B cell (primary cell): ENCODE measurements at places on chromosomes 3 and 15. TPM values are rescaled to one million over a fixed set of nuclear protein-coding genes. Genes with fewer than 3 reads are reported as not detected.

DNA sequence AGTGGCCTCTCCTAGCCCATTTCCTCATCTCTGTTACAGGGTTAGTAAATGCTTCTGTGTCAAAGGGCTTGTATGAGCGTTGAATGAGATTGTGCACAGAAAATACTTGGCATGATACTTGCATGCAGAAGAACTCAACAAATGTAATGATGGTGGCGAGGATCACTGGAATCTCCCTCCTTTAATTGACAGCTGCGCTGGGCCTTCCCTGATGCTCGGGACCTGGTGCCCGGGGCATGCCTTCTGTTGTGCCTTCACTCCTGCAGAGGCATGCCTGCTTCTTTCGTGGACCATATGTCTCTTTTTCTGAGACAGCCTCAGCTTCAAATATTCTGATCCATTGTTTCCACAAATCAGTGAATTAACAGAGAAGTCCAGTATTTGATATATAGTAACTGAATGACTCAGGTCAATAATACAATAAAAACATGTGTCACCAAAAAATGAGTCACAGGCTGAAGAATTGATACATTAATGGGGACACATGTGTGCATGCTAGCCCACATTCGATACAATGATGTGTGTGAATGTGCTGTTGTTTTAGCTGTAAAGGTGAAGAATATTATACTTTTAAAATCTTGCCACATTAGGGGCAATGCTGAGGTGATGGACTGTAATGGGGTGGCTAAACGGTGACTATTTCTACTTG is 243.3 kb upstream of the TBL1XR1 start:
- DNase-seq: no peak

DNA sequence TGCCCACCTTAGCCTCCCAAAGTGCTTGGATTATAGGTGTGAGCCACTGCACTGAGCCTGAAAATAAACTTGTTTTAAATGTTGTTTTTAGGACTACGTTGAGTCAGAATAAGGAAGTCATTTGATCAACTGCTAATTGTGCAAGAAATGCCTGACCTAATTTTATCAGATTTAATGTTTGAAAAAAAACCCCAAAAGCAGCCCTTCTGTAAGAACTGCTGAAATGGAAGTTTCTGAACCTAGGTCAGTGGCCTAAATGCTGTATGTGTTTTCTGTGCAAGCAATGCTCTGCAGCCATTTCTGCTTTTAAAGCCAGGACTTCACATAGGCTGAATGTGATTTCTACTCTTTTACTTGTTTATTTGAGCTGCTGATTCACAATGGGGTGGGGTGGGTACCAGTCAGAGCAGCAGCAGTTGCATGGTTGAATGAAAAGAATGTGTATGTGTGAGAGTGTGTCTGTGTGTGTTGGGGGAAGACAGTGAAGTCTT is 6.6 kb downstream of the GPX1 start:
- no peak for DNase-seq

GRCh38 chr15:68277131-68277602 is 378 bp upstream of the FEM1B start:
- no peak for DNase-seq

- no peak for DNase-seq
Measured at GRCh38 chr15:87263871-87264270, 992.7 kb downstream of the NTRK3 start.

DNA sequence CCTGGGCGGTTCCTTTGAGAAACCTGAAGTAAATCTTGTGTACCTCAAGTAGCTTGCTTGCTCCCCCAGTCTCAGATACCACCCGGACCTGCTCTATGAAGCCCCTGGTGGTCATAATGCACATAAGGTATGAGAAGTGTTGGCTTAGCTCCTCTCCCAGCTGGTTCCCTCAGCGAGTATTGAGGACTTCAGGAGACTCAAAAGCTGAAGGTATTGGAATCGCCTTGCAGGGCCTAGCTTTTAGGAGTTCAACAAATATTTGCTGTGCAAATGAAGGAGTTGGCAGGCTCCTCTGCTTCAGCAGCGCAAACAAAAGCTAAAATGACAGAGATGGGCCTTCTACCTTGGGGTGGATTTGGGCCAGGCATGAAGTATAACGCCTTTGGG is 1.7 kb downstream of the CMTM8 start:
- DNase-seq: peak; percentile 62

DNA sequence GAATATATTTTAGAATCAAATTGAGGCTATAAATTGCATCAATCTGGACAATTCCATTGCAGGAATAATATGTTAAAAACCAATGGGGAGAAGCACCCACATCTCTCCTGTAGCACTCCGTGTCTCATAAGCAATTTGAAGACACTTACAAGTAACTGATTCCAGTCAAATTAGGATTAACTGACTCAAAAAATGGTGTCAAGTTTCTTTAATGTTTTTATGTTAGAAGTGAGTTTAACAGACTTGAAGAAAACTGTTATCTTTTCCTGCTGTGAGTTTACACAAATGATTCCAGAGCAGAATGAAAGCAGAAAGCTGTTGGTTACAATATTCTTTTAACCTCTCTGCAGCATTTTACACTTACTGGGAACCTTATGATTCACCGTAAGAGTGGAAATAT is 23.2 kb downstream of the RLBP1 start:
- no peak for DNase-seq

GRCh38 chr3:181724192-181724965 is 12.7 kb downstream of the SOX2 start:
- peak; percentile 36 for DNase-seq

DNA sequence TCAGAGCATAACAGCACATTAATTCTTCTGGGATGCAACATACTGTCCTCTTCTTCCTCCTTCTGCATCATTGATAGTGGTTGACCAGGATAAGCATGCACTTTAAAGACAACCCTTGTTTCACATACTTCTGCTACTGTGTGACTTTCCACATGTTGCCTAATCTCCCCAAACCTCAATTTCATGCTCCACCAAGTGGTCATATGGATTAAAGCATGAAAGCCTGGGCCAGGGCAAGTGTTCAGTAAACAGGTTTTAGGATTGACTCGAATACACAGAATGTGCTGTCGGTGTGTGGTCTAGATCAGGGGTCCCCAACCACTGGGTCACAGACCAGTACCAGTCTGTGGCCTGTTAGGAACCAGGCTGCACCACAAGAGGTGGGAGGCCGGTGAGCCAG is 22.5 kb upstream of the BFSP2 start:
- no peak for DNase-seq

DNA sequence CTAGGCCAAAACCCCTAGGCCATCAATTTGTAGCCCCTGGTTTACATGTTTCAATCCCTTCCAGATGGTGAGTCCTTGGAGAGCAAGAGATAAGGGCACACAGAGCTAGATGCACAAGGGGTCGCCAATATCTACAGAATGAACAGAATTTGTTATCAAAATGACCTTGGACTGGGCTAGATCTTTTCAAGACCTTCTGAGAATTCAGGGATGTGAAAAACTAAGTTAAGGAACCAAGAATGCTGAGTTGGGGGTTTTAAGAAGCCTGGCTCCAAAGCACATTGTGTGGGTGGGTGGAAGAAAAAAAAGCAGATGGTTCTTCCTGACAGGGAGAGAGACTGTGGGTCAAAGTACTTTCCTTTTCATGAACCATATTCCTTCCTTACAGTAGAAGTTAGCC is 10.2 kb downstream of the CDCP1 start:
- no peak for DNase-seq

DNA sequence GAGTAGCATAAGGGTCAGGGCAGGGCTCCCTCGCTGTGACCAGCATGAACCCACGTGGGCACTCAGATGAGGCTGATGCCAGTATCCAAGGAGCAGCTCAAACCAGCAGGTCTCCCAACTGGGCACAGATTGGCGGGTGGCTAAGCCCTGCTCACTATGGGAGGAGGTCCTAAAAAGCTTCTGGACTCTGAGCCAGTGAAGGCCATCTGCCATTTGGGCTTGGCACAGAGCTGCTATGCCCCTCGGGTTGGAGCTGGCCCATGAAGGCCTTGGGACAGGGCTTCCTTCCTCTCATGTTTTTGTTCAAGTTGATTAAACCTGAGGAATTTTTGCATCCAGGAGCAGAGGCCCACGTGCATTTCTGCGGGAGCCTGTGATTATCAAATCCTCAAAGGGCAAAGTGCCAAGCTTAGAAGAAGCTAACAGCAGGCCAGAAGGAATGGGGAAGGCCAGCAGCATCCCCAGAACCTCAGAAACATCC is 4.3 kb upstream of the STRA6 start:
- DNase-seq: no peak

- DNase-seq: no peak
Measured at GRCh38 chr15:77856705-77857346, 220.7 kb downstream of the TBC1D2B start.

GRCh38 chr15:59791079-59791478 is 102.0 kb upstream of the BNIP2 start:
- DNase-seq: no peak

GRCh38 chr3:147356145-147356908 is 50.0 kb downstream of the ZIC4 start:
- no peak for DNase-seq

GRCh38 chr15:92681141-92681631 is 25.6 kb upstream of the FAM174B start:
- DNase-seq: no peak

DNA sequence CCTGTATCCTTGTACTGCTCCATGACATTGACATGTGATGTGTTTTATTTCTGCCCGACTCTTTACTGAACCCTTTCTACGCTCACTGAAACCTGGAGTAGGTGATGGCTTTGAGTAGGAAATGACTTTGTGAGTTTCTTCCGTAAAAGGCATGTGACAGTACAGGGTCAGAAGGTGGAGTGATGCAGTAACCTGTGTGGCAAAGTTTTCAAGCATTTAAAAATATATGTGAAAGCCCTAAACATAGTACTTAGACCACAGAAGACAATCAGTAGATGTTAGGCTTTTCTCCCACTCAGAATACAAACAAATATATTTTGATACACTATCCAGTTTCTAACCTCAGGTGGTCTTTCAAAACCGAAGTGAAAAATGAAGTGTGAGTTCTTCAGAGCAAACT is 31.3 kb upstream of the SACM1L start:
- DNase-seq: no peak

TMCO5A gene
- not detected in 2 replicates for polyA plus RNA-seq

C3orf49 gene
- polyA plus RNA-seq: not detected in 2 replicates
